ENCODE measurements at places on chromosomes 5 and 9.

DNA sequence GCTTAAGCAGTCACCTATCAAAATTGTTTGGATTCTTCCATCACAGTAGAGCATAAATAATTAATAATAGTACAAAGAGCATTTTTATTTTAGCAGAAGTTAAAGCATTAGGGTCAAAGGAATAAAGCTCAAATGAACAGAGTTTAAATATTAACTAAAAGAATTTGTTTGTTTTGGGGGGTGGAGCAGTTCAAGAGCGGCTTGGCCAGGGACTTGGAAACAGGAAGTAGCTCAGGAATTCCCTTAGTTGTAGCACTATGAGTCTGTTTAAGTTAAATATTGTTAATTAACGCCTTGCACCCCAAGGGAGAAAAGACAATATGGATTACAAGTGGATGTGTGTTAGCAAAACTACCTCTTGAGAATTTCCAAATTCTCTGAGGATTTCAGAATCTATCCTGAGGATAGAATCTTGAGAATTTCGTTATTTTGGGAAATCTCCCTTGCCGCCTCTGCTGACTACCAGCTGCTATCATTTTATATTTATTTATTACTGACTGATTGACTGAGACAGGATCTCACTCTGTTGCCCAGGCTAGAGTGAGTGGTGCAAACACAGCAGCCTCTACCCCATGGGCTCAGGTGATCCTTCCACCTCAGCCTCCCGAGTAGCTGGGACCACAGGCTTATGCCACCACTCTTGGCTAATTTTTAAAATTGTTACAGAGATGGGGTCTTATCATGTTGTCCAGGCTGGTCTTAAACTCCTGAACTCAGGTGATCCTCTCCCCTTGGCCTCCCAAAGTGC lies 96.7 kb upstream of the CHD1 start:
- no peak for DNase-seq

DNA sequence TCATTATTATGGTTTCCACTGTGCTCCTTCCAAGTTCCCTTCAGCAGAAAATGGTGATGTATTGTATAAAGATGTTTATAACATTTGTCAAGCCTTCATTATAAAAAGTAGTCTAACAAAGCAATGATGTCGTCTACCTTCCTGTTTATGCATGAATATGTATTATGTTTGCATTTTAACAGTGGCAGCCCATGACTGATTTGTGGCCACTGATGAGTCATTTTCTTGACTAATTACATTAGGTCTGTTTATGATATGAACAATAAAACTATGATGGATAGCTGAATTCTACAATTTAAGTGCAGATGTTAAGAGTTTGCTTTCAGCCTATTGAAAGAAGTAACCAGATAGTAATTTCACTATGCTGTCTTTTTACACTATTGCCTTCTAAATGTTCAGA lies 75.4 kb upstream of the ADAMTS19 start:
- peak; percentile 26 for DNase-seq

- DNase-seq, result no peak
Measured at GRCh38 chr5:38468978-38469706, 87.3 kb downstream of the LIFR start.

- DNase-seq, result no peak
Measured at GRCh38 chr5:154109416-154110106, 70.8 kb downstream of the MFAP3 start.

DNA sequence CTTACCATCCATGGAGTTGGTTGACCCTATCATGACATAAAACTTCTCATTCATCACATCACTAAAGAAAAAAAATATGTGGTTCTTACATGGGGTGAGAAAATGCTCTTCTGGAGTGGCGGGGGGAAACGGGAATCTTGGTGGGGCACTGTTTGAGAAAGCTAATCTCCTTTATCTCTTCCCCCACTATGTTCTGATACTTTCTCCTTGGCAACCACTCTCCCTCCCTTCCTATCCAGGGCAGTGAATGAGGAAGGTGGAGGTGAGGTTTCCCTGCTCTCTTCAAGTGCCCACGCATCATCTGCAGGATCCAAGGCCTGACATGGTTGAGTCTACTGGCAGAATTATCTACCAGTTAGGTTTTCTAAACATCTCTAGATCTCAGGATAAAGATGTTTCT lies 220.8 kb upstream of the TBCA start:
- DNase-seq, result no peak

DNA sequence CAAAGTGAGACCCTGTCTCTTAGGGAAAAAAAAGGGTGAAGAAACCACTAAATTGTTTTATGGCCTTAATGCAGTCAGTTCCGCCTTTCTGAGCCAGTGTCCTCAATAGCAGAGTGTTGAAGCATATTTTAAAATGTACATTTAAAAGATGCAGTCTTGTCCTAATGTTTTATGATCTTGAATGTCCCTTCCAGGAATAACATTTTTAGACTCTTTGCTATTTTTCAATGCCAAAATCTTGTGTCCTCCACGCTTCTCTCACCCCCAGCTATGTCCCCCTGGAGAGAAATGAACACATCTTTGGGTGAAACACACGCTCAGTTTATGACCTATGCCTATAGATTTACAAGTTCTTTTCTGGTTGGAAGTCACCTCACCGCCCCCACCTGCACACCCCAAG lies 69.8 kb downstream of the CSNK1A1 start:
- no peak for DNase-seq

GRCh38 chr5:147037515-147038205 lies 159.1 kb upstream of the PPP2R2B start:
- peak; percentile 21 for DNase-seq

DNA sequence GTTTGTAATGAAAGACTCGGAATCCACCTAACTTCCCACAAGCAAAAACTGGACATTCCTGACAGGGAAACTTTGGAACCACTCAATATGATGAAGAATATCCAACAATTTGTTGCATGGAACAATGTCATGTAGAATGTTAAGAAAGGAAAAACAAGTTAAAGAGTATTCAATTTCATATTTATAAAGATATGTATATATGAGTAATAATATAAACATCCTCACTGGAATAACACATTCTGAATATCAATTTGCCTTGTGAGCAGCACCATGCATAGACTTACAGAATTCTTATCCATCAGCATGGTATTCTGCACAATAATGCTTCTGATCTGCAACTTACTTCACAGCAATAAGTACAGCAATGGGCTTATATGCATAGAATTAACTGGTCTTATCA lies 650.3 kb downstream of the SEMA5A start:
- no peak for DNase-seq

DNA sequence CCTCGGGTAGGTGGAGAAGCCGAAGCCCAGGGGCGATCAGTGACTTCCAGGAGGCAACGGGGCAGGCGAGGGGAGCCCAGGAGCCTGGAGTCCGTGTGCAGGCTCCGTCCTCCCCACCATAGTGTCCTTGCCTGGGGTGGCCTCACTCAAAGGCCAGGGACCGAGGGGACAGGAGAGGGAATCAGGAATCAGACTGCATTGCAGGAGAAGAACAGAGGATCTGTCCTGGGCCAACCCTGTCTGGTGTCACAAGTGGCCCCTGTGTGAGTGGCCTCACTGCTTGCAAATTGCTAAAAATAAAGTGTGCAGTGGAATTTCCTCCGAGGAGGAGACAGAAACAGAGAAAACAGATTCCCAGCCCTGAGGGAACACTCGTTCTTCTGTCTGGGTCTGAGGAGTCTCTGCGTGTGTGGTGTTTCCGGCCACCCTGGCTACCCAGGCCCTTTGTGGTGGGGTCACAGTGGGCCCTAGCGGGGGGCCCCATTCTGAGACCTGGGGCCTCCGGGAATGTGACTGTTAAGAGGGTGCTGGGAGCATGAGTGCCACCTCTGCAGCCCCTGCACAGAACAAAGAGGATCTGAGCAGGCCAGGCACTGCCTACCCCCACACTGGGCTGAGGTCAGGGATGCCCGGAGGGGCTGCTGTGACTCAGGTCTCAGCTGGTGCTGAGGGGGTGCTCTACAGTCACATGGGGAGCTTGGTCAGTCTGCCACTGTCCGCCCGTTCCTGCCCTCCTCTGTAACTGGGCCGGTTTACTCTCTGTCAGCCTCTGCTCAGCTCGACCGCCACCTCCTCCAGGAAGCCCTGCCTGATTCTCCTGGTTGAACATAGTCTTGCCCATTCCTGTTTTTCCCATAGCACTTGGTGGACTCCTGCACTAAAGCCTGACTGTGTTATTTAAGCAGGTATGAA lies 7.4 kb downstream of the TRAF1 start:
- no peak for DNase-seq

DNA sequence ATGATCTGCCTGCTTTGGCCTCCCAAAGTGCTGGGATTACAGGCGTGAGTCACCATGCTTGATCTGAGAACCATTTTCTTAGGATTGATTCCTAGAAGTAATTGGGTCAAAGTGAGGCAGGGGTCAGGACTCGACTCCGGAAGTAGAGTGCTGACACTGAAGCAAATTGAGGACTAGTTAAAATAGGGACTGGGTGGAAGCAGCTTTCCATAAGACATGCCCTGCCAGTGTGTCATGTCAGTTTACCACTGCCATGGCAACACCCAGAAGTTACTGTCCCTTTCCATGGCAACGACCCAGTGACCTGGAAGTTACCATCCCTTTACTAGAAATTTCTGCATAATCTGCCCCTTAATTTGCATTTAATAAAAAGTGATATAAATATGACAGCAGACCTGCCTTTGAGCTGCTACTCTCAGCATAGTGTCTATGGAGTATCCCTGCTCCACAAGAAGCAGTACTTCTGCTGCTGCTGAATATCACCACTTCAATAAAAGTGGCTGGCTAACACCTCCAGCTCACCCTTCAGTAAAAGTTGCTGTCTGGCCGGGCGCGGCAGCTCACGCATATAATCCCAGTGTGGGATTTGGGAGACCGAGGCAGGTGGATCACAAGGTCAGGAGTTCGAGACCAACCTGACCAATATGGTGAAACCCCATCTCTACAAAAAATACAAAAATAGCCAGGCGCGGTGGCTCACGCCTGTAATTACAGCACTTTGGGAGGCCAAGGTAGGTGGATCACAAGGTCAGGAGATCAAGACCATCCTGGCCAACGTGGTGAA lies 47.8 kb upstream of the JADE2 start:
- DNase-seq, result peak; percentile 23

DNA sequence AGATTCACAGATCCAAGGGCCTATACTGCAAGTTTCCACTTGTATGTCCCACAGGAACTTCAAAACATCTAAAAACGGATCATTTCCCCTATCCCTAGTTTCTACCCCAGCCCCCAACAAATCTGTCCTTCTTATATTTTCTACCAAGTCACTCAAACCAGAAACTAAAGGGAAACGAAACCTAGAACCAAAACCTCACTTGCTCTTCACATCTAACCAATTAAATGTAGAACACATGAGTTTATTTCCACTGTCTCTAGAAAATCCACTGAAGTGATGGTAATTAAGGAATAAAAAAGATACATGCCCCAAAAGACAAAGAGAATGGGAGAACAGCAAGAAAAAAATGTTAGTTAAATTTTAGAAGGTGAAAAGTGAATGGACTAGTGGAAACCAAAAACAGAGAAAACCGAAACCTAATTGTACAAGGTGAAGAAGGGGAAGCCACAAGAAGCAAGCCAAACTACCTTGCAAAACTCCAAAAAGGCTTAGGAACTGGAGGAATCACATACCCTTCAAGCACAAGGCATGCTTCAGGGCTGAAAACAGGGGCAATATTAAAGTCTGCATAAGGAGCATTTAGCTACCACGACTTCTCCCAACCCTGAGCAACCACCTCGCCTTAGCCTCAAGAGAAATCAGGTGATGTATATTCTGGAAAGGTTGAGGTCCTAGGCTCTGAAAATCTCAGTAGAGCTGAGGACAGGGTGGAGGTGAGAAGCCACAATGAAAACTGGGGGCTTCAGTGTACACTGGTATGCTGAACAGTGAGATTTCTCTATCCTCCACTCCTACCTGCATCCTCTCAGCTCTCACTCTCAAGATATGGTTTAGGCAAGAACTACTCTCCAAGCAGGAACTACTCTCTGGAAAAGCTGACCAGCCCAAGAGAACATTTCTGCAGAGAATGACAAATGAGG lies 11.1 kb downstream of the SMU1 start:
- no peak for DNase-seq

DNA sequence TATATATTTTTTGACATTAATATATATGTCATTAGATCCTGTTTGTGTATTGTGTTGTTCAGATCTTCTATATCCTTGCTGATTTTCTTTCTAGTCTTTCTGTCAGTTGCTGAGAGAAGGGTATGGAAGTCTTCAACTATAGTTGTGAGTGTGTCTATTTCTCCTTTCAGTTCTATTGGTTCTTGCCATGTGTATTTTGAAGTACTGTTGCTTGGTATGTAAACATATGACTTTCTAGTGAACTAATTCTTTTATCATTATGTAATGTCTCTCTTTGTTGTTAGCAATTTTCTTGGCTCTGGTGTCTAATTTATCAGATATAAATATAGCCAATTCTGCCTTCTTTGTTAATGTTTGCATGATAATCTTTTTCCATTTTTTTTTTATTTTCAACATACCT lies 84.3 kb upstream of the CAST start:
- peak; percentile 70 for DNase-seq

DNA sequence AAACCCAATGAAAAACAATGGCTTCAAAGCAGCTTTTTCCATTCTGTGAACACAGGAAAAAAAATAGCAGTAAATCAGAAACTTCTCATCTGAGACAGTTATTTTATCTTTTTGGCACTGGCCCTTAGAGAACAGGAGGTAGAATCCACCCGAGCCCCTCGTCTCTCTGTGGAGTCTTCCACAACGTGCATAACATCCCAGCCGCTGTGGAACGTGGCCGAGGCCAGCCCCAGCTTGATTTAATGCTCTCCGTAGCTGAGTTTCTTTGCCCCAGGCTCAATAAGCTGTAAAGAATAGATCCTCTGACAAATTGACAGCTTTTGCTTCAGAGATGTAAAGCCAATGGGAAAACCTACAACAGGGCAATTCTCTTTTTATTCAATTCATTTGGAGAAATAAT lies 107.9 kb upstream of the DAP start:
- DNase-seq, result no peak

DNA sequence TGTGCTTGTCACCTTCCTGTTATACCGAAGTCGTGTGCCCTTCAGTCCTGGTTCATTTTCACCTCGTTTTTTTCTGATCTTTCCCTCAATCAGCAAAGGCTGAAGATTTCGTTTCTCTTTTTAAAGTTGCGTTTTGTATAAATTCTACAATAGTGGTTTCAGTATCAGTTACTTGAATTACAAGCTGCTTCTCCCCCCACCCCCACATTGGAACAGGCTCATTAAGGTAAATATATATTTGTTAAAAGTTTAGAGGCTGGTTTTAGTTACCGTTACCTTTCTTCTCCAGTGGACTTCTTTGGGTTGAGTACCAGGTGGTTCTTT lies 881 bp downstream of the SUB1 start:
- DNase-seq, result no peak

GRCh38 chr9:110116543-110116885 lies 91.4 kb downstream of the C9orf152 start:
- peak; percentile 99 for DNase-seq

DNA sequence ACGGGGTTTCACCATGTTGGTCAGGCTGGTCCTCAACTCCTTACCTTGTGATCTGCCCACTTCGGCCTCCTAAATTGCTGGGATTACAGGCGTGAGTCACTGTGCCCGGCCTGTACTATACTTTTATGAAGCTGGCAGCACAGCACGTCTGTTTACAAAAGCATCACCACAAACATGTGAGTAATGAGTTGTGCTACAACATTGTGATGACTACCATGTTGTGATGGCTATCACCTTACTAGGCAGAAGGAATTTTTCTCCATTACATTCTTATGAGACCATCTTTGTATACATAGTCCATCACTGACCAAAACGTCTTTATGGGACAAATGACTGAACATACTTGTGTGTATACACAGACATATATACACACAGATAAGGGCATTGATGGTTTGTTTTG lies 1019.0 kb downstream of the CDH18 start:
- peak; percentile 2 for DNase-seq
